ENCODE measurements at places on chromosomes 11 and 22. TPM values are rescaled to one million over a fixed set of nuclear protein-coding genes. Genes with fewer than 3 reads are reported as not detected.

The VPREB1 gene
- not detected for total RNA-seq

The MOGAT2 gene
- not detected for total RNA-seq

The F2 gene
- not detected for total RNA-seq

The CSNK2A3 gene
- total RNA-seq = 3.9 TPM

Measured in tongue (tissue), 3 donors.